ENCODE measurements at places on chromosomes 6 and 20.

- peak; percentile 14 for DNase-seq
Measured at GRCh38 chr6:149723771-149724417, 6.0 kb upstream of the LATS1 start.

GRCh38 chr6:146904596-146904995, 299.6 kb upstream of the STXBP5 start:
- DNase-seq: no peak

DNA sequence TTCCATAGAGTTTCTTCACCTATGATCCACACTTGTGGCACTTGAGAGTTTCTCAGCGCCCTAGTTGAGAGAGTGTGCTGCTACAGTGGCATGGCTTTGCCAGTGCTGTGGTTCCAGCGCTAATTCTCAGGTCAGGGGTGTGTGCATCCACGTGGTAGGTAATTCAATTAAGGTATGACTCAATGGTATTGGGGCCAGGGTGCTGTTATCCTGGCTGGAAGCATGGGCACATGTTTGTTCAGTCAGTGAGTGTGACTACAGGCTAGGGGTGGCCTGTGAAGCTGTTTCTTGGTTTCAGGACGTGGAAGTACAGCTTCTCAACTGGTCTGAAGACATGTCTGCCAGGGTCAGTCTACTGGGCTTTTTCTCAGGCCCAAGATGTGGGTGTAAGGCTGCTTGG, 3.0 kb upstream of the SEMG2 start:
- DNase-seq: no peak

GRCh38 chr6:110760589-110760988, 54.7 kb downstream of the CDK19 start:
- no peak for DNase-seq

DNA sequence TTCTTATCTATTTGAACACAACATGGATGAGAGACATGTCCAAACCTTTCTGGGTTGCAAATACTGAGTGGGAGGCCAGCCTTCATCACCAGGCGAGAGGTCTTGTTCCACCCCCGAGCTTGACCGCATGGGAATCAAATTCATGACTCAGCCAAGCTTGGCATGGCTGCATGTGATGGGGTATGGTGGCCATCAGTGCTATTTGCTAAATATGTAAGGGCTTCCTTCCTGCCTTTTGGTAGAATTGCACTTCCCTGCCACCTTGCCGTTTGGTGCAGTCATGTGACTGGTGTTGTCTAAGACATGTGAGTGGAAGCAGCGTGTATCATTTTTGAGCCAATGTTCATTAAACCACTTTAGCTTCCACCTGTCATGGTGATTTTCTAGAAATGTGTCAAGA, 508.9 kb upstream of the SULF2 start:
- DNase-seq: no peak

DNA sequence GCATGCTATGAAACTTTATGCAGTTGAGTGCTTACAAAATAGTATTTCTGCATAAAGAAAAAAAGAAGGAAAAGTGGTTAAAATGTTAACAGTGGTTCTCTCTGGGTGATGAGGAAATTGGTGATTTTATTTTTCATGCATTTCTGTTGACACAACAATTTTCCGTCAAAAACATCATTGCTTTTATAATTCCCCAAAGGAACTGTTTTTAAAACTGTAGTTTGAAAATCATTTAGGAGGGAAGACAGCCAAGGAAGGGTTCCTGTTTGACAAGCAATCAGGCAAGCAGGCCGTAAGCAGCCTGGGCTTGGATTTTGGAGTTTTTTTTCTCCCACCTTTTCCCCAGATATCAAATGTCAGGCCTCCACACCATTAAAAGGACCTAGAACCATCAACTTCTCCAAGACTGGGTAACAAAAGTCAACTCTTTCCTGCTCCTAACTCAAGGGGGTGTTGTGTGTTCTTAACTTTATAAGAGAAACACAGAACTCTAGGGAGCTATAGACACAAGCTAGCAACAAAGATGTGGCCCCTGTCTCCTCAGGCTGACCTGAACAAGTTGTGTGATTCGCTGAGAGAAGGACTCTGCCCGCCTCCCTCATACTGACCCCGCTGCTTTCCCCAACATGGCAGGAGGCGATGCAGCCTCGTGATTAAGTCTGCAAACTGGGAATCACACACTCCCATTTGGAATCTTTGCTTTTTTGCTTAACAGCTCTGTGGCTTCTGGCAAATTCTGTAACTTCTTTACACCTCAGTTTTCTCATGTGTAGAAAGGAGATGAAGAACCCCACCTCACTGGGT, 146.6 kb downstream of the BCAS1 start:
- no peak for DNase-seq

All from activated T-cell treated with anti-CD3 and anti-CD28 coated beads for 1 hour (primary cell).